SW 1271 (cell line): ENCODE measurements at places on chromosomes 1 and 21.

- DNase-seq, result no peak
These were observed 75.5 kb downstream of the CAMK2N1 start for GRCh38 chr1:20410503-20410902.

DNA sequence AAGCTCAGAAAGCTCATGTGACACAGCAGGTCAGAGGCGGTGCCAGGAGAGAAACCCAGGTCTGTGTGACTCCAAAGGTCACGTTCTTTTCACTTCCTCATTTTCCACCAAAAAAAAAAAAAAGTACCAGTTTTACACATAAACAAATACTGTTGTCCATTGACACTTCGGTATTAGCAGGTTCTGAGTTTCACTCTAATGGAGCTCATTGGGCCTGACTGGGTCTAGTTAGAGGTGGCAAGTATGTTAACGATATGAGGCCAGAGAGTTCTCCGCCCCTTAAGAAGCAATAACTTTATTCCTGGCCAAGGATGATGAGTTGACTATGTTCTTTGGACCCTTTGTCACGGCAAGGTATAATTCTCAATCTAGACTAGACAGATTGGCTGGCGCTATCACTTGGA, 30.0 kb upstream of the SDE2 start:
- DNase-seq, result no peak

DNA sequence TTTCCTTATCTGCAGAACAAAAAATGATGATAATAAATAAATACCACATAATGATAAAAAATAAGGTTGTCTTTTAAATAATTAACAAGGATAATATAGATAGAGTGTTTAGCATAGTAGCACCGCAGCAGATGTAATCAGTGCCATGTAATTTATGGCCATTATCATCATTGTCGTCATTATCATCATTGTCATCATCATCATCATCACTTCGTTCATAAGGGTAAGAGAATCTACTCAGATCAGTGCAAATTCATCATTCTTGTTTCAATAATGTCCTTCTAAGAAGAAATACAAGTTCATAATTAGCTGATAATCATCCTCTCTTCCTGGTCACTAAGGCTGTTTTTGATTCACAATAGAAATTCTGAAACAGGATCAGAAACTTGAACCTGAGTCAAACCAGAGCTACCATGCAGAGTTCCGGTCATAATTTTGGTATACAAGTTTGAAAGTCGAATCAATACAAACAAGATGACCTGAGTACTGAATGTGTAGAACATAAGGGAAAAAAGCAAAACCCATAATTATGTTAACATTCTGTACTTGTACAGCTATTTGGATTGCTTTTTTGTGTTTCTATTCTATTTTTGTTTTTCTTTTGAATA, 172.0 kb downstream of the LRRC40 start:
- no peak for DNase-seq

- no peak for DNase-seq
These were observed 5.2 kb upstream of the SMIM12 start for GRCh38 chr1:34864759-34865158.

- no peak for DNase-seq
These were observed 19.7 kb upstream of the RNU1-4 start for GRCh38 chr1:16720351-16721223.

DNA sequence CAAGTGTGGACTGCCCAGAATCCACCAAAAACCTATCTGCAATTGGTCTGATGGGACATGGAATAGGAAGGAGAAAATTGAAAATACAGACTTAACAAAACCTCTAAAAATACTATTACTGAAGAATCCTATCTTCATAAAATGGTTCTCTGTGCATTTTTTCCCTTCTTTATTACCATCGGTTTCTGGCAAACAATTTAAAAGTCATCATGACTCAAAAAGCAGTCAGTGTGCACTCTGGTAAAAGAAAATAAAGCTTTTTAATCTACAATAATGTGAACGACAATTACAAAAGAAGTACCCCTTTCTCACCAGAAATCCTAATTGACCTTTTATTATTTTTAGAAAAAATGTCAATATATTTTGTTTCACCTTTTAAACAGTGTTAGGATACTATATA, 186.3 kb downstream of the TPR start:
- no peak for DNase-seq

DNA sequence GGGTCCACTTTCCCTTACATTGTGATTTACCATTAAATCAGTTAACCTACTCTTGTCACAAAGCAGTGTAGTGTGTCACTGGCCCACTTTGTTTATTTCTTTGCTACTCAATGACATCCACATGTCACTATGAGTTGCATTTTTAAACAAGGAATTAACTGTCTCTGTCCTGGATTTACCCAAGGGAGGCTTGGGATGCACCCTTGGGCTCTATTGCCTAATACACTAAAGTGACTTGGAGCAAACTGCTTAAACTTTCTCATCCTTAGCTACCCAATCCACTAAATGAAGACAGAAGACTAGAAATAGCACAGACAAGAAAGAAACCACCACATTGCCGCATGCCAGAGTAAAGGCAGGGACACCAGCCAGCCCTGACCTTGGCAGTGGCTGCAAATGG, 136.2 kb upstream of the TIAM1 start:
- DNase-seq, result no peak

GRCh38 chr1:204377800-204378668, 18.3 kb upstream of the PLEKHA6 start:
- no peak for DNase-seq

DNA sequence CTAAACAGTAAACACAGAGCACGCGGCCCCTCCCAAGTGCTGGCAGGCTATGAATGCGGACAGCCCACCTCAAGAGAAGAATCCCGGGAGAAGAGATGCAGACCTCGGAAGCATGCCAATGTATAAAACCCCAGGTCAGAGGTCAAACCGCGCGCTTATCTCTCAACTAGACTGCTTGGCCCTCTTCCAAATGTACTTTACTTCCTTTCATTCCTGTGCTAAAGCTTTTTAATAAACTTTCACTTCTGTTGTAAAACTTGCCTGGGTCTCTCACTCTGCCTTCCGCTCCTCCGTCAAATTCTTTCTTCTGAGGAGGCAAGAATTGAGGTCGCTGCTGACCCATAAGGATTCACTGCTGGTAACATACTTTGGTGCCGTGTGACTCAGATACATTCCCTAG, 216.0 kb downstream of the S1PR1 start:
- DNase-seq, result no peak

GRCh38 chr1:113266788-113267187, 123.5 kb upstream of the MAGI3 start:
- DNase-seq, result no peak

DNA sequence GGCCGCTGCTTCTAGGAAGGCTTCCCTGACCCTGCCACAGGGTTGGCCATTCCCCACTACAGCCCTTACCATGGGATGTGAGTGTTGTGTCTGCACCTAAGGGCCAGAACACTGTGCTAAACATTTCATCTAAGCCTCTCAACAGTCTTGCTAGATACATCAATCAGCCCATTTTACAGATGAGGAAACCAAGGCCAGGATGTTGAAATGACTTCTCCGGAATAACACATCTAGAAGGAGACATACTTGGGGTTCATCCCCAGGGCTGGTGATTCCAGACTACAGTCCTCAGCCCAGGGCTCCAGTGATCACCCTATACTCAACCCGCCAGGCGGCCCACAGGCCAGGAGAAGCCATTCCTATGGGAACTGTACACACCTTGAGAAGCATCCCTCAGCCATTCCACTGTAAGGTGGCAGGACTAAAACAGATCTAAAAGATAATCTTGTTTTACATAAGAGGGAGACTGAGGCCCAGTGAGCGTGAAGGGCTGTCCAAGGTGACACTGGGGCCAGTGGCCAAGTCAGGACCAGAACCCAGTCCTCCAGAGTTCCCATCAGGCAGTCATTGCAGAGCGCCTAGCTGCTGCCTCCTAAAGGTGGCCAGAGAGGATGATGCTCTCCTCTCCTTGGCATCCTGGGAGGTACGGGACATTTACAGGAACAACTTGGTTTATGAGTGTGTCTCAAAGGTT, 119.5 kb downstream of the GLIS1 start:
- no peak for DNase-seq

GRCh38 chr1:112806090-112806642, 91.0 kb upstream of the PPM1J start:
- no peak for DNase-seq

GRCh38 chr21:23698619-23699018, 1908.7 kb downstream of the MRPL39 start:
- no peak for DNase-seq

DNA sequence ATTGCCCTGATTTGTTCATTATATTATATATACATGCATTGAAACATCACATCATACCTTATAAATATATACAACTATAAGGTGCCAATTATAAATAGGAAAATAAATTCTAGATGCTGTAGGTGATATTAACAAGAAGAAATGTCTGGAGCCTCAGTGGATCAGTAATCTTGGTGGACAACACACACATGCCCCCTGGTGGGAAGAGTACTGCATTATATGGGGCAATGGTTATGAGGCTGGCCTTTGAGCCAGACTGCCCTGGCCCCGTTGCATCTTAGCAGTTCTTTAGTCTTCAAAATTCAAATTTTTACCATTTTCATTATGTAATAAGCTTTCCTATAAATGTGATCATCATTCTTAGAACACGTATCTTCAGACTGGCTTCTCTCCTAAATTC, 335.0 kb upstream of the GREM2 start:
- DNase-seq, result no peak

- DNase-seq, result no peak
These were observed 42.3 kb downstream of the MAN1C1 start for GRCh38 chr1:25658791-25659431.

- no peak for DNase-seq
These were observed 166.4 kb downstream of the PBX1 start for GRCh38 chr1:164725401-164725800.

DNA sequence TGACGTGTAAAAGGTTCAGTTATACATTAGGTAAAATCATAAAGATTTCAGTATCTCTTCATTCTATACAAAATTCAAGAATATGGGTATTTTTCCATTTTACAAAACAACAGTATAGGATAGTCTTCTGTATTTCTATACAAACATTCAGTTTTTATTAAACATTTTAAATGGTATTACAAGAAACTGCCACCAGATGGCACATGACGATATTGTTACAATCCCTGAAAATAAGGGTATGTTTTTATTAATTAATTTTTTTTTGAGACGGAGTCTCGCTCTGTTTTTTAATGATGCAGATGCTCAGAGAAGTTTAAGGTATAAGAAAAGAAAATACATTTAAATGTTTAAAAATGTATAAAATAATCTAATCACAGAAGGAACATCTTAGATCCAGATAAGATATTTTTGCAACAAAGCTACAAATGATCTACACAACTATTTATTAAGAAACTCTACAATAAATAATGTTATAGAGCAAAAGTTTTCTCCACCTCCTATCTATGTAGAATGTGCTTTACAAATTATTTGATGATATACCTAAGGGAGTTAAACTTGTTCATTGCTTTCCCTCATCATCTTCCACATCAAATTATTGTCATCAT, 23.5 kb upstream of the RSBN1 start:
- DNase-seq, result no peak

DNA sequence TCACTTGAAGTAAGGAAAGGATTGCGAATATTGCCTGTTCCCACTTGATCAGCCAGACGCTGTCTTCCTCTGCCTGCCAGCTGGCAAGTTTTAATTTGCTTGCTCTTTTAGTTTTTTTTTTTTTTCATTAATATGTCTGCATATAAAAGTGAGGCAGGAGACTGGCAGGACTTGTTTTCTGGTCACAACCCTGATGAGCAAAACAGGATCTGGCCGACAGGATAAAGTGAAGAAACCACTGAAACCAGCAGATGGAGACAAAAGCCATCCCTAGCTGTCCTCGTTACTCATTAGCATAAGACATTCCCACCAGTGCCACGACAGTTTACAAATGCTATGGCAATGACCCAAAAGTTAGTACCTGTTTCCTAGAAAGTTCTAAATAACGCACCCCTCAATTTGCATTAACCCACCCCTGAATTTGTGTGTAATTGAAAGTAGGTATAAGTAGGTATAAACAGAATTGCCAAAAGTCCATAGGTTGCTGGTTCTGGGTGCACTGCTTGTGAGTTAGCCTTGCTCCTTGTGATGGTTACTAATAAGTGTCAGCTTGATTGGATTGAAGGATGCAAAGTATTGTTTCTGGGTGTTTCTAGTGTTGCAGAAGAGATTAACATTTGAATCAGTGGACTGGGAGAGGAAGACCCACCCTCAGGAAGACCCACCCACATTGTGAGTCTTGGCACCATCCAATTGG, 60.8 kb downstream of the ZNF684 start:
- peak; percentile 23 for DNase-seq

DNA sequence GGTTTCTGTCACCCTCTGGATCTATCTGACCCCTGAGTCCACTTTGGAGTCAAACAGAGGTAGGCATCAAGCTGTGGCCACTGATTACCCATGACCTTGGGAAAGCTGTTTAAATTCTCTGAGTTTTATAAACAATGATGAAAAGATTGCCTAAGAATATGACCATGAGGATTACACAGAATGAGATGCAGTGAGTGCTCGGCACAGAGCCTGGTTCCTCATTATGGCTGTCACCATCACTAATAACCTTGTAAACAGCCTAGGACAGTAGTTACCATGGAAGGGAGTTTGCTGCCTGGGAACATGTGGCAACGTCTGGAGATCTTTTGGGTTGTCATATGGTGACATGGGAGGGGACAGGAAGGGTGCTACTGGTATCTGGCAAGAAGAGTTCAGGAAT, 248.3 kb upstream of the KAZN start:
- no peak for DNase-seq

GRCh38 chr1:177181631-177182291, 11.0 kb downstream of the BRINP2 start:
- no peak for DNase-seq

DNA sequence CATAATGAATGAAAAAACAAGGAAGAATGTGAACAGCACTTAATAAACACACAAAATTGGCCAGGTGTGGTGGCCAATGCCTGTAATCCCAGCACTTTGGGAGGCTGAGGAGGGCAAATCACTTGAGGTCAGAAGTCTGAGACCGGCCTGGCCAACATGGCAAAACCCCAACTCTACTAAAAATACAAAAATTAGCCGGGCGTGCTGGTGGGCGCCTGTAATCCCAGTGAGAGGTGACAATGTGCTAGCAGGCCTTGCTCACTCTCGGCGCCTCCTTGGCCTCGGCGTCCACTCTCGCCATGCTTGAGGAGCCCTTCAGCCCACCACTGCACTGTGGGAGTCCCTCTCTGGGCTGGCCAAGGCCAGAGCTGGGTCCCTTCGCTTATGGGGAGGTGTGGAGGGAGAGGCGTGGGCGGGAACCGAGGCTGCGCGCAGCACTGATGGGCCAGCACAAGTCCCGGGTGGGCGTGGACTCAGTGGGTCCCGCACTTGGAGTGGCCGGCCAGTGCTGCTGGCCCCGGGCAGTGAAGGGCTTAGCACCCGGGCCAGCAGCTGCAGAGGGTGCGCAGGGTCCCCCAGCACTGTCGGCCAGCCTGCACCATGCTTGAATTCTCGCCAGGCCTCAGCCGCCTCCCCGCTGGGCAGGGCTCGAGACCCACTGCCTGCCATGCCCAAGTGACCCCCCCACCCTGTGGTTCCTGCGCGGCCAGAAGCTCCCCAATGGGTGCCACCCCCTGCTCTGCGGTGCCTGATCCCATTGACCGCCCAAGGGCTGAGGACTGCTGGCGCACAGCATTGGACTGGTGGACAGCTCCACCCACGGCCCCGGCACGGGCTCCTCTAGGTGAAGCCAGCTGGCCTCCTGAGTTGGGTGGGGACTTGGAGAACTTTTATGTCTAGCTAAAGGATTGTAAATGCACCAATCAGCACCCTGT, 30.6 kb upstream of the ATG4C start:
- DNase-seq, result no peak
